ENCODE measurements at places on chromosomes 2 and 18.

DNA sequence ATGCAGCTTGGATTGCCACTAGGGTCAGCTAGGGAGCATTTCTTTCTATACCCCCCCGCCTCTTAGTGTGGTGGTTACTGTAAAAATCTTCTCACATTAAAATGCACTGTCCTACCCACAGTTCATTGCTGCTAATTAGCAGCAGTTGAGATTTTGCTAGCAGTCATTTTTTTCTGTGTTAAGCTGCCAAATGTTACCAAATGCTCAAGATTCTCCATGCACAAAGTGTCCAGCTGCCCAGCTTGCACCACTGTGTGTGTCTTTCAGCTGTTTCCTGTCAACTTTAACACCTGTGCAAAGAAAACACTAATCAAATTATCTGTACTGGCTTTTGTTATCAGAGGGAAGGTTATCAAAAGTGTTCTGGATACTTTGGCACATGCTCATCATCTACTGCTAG is 679.3 kb downstream of the NR4A2 start:
- DNase-seq = no peak

GRCh38 chr2:5453220-5454050 is 238.7 kb upstream of the SOX11 start:
- DNase-seq = no peak

DNA sequence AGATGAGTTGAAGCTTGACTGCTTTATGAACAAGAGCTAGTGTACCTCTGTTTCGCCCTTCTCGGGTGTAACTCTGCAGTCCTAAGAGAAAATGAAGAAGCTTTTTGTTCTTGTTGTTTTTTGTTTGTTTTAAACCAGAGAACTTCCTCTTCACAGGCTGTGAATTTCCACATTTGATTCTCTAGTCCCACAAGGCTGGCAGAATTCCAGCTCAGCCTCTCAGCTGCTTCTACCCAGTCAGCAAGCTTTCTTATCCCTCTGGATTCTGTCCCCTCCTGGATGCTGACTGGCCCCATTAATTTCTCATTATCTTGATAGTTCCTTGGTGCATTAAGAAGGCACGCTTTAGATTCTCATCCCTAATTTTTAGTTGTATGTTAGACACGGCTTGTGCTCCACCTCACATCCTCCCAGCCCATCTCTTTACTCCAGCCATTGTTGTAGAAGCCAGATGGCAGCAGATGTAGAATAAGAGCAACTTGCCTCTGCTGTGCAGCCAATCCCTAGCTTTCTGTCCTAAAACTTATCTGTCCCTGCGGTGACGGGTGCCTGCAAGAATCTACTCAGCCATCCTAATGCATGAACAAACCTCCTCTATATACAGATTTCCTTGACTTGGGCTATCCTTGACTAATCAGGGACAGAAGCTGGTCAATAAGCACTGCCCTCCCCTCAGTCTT is 12.3 kb upstream of the RESP18 start:
- DNase-seq = no peak

GRCh38 chr2:608711-609110 is 68.5 kb downstream of the TMEM18 start:
- no peak for DNase-seq

DNA sequence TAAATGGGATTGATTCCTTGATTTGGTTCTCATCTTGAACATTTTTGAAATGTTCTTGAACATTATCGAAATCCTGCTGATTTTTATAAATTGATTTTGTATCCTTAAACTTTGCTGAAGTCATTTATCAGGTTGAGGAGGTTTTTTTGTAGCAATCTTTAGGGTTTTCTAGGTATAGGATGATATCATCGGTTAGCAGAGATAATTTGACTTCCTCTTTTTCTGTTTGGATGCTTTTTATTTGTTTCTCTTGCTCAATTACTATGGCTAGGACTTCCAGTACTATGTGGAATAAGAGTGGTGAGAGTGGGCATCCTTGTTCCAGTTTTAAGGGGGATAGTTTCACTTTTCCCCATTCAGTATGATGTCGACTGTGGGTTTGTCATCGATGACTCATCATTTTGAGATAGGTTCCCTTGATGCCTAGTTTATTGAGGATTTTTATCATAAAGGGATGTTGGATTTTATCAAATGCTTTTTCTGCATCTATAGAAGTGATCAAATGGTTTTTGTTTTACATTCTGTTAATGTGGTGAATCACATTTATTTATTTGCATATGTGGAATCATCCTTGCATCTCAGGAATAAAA is 201.5 kb upstream of the ZSWIM2 start:
- DNase-seq = no peak

DNA sequence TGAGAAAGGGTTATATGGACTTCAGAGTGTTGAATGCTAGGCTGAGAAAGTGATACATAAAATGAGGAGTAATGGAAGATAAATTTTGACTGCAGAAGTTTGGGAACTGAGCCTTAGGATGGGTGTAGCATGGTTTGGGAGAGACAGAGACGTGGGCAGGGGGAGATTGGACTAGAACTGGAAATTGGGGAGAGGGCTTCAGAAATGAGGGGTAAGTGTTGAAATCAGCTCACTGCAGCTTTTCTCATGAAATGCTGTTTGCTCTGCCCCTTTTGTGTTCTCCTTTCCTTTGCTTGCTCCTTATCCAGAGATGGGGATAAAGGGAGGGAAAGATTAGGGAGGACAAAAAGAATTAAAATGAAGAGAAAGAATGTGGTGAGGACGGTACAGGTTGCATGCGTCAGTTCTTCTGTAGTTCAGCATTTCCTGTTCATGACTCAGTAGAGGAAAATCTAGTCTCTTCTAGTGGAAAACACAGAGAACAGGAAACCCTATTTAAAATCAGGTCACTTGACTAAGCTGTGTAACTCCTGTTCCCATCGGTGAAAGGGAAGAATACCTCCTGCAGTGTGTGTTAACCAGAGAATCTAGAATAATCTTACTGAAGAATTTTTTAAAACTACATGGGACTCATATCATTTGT is 105.6 kb downstream of the CRIM1 start:
- DNase-seq = no peak

- DNase-seq = no peak
Observed at GRCh38 chr2:225173909-225174308, 131.6 kb upstream of the DOCK10 start.

DNA sequence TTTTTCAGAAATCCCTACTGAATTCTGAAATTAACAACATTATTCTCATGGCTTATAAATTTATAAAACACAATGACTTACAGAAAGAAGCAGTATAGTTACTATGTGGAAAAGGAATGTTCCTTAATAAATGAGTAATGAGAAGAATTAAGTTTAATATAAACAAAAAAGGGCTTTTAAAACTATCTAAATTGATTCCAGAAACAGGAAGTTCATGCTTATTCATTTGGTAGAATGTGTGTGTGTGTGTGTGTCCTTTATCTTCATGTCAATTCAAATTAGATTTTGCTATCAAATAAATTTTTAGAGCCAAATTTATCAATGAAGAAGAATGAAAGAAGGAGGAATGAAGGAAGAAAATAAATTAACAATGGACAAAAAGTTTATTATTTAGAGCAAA is 440.8 kb upstream of the LRRTM4 start:
- no peak for DNase-seq

DNA sequence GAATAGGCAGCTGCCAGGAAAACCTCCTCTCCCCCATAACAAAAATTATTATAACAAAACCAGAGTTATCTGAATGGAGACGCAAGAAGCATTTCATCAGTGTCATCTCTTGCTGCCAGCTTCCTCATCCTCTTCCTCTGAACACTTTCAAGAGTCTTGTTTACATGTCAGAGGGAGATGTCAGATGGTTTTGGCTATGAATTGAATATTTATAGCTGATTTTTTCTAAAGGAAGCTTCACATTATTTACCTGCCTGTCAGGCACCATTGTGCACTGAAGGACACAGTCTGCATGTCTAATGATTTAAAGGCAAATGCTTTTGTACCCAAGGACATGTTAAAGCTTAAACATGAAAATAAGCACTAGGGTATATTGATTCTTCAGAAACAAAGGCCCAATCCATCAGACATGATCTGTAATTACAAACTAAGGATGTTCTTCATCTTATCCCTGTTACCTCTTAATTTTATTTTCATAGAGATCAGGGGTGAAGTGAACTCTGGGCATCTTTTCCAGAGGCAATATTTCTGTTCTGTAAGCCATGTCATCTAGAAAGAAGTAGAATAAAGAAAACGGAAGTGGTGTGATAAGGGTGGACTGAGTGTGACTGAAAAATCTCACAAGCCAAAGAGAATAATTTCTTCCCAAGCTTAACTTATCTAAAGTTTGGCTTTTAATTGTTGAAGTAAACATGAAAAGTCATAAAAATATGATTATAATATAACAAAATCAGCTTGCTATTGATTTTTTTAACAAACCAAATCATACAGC is 168.7 kb downstream of the ANKRD44 start:
- DNase-seq = no peak
